Stimulated activated CD8-positive, alpha-beta memory T cell treated with anti-CD3 and anti-CD28 coated beads, Interleukin-15, amount 100 ng/mL, for 4 hours (primary cell): ENCODE measurements at places on chromosomes 7 and 10.

- DNase-seq: no peak
These were observed 29.3 kb downstream of the RBM48 start for GRCh38 chr7:92557808-92558362.

GRCh38 chr10:74150204-74150989 is at the start of gene AP3M1:
Gene AP3M1, minus strand, starts transcription at chr10:74150828. Its CDS starts 12,449 bp downstream, at chr10:74138379.
- peak; percentile 68 for DNase-seq

GRCh38 chr7:80253653-80254052 is 119.0 kb downstream of the GNAI1 start:
- no peak for DNase-seq

DNA sequence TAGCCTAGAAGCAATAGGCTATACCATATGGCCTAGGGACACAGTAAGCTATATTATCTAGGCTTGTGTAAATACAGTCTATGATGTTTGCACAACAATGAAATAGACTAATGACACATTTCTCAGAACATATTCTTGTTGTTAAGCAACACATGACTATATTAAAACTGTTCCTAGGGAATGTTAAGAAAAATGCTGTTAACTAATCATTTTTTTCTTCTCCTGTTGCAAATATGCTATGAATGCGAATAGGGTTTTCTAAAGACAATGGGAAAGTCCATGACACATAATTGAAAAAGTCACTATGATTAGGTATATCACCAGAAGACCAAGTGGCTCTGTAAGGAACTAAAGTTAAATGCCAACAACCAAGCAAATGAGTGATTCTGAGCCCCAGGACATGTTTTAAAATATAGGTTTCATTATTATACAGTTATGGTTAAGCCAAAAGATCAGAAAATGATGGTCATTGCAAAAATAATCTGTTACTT is 454.0 kb upstream of the SORCS1 start:
- no peak for DNase-seq

DNA sequence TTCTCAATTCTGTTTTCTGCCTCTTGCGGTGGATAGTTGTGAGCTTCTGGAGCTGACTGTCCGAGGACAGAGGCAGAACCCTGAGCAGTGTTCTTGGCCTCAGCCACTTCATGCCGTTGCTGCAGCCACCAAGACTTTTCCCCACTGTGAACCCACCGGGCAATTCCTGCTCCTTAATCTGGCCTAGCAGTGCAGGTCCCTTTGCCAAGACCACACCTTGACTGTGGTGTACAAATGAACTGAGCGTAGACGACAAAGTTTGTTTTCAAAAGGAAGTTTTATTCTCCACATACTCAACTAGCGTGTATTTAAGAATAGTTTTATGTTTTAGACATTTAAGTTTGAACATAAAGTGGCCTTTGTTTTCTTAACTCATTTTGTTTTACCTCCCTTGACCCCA is 29.4 kb downstream of the SLC25A28 start:
- no peak for DNase-seq

- DNase-seq: no peak
These were observed 238.7 kb upstream of the PRSS58 start for GRCh38 chr7:142496545-142496991.

GRCh38 chr10:44263771-44264170 is 121.1 kb downstream of the CXCL12 start:
- DNase-seq: no peak

- peak; percentile 44 for DNase-seq
These were observed 27.8 kb downstream of the RBM20 start for GRCh38 chr10:110671788-110672579.

DNA sequence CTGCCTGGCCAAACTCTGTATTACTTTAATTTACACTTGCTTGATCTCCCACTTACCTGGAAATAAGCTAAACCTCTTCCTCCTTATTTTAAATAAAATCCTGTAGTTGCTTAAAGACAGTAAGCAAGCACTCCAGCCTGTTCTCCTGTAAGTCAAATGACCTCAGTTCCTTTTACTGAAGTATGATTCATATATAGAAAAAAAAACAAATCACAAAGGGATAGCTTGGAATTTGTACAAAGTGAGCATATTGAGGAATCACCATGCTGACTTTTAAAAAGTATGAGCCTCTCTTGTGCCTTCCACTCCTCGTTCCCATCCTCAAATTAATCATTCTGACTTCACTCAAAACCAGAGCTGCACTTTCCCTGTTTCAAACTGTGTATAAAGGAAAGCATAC is 52.0 kb downstream of the C10orf90 start:
- no peak for DNase-seq
